Uterus (tissue), 4 donors: ENCODE measurements at places on chromosomes 7 and 10. TPM values are rescaled to one million over a fixed set of nuclear protein-coding genes. Genes with fewer than 3 reads are reported as not detected.
A peak's percentile ranks its signal among the peaks of the same experiment; 100 is the strongest.

DNA sequence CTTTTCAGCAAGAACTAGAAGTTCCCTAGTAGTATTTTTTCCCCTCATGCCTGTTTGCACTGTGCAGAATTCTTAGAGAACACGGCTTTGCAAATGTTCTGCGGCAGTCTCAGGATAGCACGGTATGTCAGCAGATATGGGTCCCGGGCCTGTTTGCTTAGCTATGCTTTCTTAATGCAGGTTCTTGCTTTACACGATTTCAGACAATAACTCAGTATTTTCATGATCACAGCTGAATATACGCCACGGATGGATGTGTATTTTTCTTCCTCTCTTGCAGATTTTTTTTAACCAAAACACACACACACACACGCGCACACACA lies 137.3 kb downstream of the HECW1 start:
- H3K27ac ChIP-seq: no peak overlapping the region
- no peaks in the 10 kb centered on the region for H3K27me3 ChIP-seq
- DNase-seq: no peak
- no peak overlapping the region for H3K4me3 ChIP-seq
- H3K4me1 ChIP-seq: no peaks in the 10 kb centered on the region

DNA sequence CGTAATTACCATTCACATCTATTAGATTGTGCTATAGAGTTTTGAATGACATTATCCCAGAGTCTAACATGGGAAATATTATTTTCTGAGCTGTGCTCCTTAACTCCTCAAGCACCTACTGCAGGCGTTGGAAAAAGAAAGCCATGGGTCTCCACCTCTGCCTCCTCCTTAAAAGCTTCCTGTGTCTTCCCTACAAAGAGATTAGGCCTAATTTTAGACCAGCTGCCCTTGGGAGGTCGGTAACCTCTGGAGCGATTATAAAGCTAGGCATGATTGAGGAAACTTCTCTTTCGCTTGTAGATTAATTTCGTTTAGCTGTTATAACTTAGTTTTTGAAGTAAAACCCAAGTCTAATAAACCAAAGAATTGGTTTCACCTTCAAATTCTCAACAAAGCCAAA lies 75.2 kb downstream of the PLXDC2 start:
- no peak for DNase-seq
- no peaks in the 10 kb centered on the region for H3K27me3 ChIP-seq
- no peak overlapping the region for H3K4me3 ChIP-seq
- H3K4me1 ChIP-seq: no peaks in the 10 kb centered on the region
- H3K27ac ChIP-seq: no peak overlapping the region

Gene VSIR
- total RNA-seq: 18.9 TPM

DNA sequence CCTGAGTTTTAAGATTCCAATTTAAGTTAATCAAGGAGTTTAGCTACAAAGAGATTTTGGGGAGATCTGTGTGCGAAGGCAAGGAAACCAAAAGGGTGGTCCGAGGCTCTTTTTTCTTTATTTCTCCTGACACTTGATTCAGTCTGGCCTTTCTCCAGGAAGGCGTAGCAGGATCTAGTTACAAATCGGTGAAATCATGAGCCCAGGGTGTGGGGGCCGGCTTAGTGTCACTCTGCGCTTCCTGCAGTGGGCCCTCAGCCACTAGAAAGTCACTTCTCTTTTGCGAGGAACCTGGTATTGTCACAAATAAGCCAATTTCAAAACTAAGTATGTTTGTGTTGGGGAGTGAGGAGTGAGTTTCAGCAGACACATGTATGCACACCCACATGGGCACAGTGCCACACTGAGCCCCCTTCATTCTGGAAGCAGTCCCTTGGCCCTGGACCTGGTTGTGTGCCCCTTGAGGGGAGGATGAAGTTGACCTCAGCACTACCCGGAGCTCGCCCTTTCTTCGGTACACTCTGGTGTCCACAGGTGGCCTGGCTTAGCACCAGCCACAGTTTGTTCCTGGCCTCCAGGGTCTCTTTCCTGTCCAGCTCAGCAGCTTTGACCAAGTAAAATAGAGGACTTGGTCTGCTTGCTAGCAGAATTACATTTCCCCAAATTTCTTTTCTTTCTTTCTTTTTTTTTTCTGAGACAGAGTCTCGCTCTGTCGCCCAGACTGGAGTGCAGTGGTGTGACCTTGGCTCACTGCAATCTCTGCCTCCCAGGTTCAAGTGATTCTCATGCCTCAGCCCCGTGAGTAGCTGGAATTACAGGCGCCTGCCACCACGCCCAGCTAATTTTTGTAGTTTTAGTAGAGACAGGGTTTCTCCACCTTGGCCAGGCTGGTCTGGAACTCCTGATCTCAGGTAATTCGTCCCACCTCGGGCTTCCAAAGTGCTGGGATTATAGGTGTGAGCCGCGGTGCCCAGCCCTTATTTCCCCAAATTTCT lies 84.0 kb upstream of the BTBD16 start:
- no peaks in the 10 kb centered on the region for H3K4me1 ChIP-seq
- no peaks in the 10 kb centered on the region for H3K27me3 ChIP-seq
- H3K4me3 ChIP-seq: no peak overlapping the region
- no peak for DNase-seq

Gene CH25H
- 0.48 TPM for total RNA-seq

Gene ZNF488
- 0.21 TPM for total RNA-seq

Gene ECD
- 37.8 TPM for total RNA-seq

- H3K27me3 ChIP-seq: no peaks in the 10 kb centered on the region
- DNase-seq: no peak
- no peaks in the 10 kb centered on the region for H3K4me1 ChIP-seq
- no peak overlapping the region for H3K27ac ChIP-seq
- H3K36me3 ChIP-seq: no peaks in the 10 kb centered on the region
- H3K4me3 ChIP-seq: no peak overlapping the region
Measured at GRCh38 chr7:73681031-73681430, 2.2 kb downstream of the DNAJC30 start.

Gene TAS2R41
- not detected for total RNA-seq

DNA sequence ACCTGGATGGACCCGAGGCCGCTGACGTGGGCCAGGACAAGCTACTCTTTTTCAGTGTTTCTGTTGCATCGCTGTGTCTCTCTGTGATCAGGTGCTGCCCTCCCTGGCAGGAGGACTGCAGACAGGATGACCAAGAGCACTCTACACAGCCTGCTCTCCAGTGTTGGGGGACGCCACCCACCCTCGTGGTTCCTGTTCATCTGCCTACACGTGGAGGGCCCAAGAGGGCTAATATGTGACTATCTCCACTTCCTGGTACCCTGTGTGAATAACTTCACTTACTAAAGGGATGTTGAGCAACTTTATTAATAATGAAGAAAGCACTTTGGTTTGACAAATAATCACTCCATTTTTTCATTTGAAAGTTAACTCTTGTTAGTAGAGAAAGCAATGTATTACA lies 101.3 kb downstream of the EGFR start:
- no peak for DNase-seq
- no peak overlapping the region for H3K4me3 ChIP-seq
- no peaks in the 10 kb centered on the region for H3K36me3 ChIP-seq
- H3K4me1 ChIP-seq: no peaks in the 10 kb centered on the region
- peak overlapping the region; percentile 79 for H3K27ac ChIP-seq

GRCh38 chr10:86596266-86596665 lies 58.1 kb upstream of the OPN4 start:
- no peak overlapping the region for H3K27ac ChIP-seq
- H3K4me1 ChIP-seq: no peaks in the 10 kb centered on the region
- no peaks in the 10 kb centered on the region for H3K36me3 ChIP-seq
- DNase-seq: no peak
- no peaks in the 10 kb centered on the region for H3K27me3 ChIP-seq
- no peak overlapping the region for H3K4me3 ChIP-seq

DNA sequence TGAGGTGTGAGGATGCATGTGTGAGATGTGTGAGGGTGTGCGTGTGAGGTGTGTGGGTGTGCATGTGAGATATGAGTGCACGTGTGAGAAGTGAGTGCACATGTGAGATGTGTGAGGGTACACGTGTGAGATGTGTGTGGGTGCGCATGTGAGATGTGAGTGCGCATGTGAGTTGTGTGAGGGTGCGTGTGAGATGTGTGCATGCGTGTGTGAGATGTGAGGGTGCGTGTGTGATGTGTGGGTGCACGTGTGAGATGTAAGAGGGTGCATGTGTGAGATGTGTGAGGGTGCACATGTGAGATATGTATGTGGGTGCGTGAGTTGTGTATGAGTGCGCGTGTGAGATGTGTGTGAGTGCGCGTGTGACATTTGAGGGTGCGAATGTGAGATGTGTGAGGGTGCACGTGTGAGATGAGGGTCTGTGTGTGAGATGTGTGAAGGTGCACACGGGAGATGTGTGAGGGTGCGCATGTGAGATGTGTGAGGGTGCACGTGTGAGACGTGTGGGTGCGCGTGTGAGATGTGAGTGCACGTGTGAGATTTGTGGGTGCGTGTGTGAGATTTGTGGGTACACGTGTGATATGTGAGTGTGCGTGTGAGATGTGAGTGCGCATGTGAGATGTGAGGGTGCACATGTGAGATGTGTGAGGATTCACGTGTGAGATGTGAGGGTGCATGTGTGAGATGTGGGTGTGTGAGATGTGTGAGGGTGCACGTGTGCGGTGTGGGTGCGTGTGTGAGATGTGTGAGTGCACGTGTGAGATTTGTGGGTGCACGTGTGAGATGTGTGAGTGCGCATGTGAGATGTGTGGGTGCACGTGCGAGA lies 30.5 kb downstream of the PPIF start:
- no peak overlapping the region for H3K4me3 ChIP-seq
- no peak overlapping the region for H3K27ac ChIP-seq

DNA sequence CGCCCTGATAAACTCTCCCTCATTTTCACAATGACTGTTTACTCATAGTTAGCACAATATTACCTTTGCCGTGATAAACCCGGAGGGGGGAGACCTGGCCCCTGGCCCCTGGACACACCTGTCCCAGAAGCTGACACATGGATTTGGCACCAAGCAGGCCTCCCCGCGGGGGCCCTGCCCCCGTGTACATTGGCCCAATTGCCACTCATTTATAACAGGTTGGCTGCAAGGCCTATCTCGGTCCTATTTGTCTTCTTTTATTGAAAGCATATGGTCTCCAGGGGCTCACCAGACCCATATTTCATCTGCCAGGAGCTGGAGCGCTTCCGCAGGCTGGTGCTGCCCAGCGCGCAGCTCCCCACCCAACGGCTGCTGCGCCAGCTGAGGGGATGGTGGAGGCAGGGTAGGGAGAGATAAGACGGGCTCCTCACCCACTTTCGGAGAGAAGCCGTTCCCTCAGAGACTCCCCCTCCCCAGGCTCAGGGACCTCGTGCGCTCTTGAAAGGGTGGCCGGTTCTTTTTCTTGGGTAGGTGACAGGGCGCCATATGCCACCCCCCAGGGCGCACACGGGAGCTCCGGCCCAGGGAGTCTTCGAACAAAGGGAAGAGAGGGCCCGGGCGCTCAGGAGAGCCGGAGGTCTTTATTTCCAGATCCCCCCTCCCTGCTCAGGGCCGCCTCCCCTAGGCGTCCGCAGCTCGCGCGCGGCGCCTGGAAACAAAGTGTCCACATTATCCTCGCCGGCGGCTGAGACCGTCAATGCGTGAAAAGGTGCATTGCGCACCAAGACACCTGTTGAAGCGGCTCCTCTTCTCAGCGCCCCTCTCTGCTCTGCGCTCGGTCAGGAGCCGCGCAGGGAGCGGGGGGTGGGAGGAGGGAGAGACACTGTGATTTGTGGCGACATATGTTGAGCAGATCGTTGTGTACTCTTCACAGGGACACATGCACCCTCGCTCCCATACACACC lies 4.3 kb upstream of the NEUROG3 start:
- no peak overlapping the region for H3K4me3 ChIP-seq
- H3K4me1 ChIP-seq: no peaks in the 10 kb centered on the region
- no peak overlapping the region for H3K27ac ChIP-seq
- no peak for DNase-seq

Gene AKR1C2
- 1.0 TPM for total RNA-seq

Gene PLPP4
- total RNA-seq: 0.55 TPM

DNA sequence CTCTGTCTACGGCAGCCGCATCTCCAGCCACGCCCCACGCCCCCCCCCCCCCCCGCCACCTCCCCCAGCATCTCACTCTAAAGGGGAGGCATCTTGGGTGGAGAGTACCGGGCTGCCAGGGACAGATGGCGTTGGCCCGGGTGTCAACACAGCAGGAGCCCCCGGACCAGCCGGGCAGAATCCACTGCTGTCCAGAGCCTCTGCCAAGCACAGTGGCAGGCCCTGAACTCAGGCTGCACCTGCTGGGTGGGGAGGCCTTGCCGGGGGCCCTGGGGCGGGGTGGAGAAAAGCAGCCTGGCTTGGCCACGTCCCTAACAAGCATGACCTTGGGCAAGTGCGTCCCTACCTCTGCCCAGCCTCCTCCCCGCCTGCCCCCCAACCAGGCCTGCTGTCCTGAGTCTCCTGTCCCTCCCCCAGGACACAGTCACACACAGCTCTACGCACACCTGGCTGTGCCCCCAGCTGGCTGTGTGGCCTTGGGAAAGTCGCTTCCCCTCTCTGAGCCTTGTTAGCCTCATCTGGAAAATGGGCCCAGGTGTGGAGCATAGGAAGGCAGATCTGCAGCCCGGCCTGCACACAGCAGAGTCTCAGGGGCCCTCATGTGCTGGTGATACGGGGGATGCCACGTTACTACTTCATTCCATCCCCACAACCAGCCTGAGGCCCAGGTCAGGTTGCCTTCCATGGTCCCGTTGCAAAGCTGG lies 45.2 kb downstream of the MICALL2 start:
- H3K36me3 ChIP-seq: no peaks in the 10 kb centered on the region
- DNase-seq: no peak
- H3K4me3 ChIP-seq: no peak overlapping the region
- H3K4me1 ChIP-seq: no peaks in the 10 kb centered on the region
- H3K27me3 ChIP-seq: no peaks in the 10 kb centered on the region

DNA sequence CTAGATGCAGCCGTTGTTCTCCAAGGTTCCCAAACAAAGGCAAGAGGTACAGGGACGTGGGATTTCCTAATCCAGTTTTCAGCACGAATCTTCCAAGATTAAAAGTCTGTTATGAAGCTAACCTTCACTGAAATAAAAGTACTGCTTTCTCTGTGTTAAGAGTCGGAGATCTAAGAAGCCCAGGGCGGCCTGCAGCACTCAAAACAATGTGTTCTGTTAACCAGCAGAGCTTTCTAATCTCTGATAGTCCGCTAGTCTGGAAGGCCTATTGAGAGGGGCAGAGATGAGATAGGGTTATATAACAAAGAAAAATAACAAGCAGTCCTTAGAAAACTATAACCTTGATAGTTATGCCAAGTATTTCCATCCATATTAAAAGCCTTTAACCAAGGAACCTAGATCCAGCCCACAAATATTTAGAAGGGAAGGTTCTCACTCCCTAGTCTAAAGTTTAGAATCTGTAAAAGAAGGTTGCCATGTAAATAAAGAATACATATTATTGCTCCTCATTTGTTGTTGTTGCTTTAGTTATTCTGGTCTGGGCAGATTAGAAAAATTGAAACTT lies 106.3 kb upstream of the SVIL start:
- H3K4me3 ChIP-seq: no peak overlapping the region
- peak overlapping the region; percentile 66 for H3K27ac ChIP-seq
- H3K4me1 ChIP-seq: no peaks in the 10 kb centered on the region
- H3K27me3 ChIP-seq: no peaks in the 10 kb centered on the region
- no peaks in the 10 kb centered on the region for H3K36me3 ChIP-seq

Gene DPYSL4
- 5.0 TPM for total RNA-seq

Gene SLC13A1
- total RNA-seq: not detected

Gene RINT1
- 28.9 TPM for total RNA-seq

Gene INSYN2A
- total RNA-seq: not detected
